SK-N-SH (cell line): ENCODE measurements at places on chromosomes 1 and 21. TPM values are rescaled to one million over a fixed set of nuclear protein-coding genes. Genes with fewer than 3 reads are reported as not detected.

Gene TTC22
- polyA plus RNA-seq: not detected in 2 replicates

Gene TMEM269
- polyA plus RNA-seq: 0.05 and 0.08 TPM in 2 replicates

Gene TRIM58
- polyA plus RNA-seq: 0.13 and 0.35 TPM in 2 replicates

Gene CD34
- 0.59 and 0.62 TPM in 2 replicates for polyA plus RNA-seq

Gene GCSAML
- polyA plus RNA-seq: not detected in 2 replicates

Gene FMO4
- 1.6 and 2.0 TPM in 2 replicates for polyA plus RNA-seq

Gene TAL1
- polyA plus RNA-seq: not detected in 2 replicates

Gene PRELP
- polyA plus RNA-seq: 0.26 and 0.48 TPM in 2 replicates

Gene F5
- under 0.01 TPM in 1 of 2 replicates, not detected in the other for polyA plus RNA-seq

Gene OPRD1
- 0.07 and 0.24 TPM in 2 replicates for polyA plus RNA-seq

DNA sequence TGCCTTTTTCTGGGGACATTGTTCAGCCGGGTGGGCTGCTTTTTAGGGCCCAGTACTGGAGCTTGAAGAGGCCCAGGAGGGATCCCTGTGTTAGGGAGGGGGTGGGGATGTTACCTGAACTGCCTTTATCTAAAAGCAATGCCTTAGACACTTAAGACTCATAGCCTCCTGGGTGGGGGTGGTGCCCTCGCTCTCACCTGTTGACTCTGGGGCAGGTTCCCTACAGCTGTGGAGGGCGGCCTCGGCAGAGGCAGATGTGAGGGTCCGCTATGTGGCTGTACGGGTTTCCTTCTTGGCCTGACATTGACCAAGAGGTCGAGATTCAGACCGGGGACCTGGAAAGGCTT, 716 bp downstream of the INAVA start:
- DNase-seq: no peak

DNA sequence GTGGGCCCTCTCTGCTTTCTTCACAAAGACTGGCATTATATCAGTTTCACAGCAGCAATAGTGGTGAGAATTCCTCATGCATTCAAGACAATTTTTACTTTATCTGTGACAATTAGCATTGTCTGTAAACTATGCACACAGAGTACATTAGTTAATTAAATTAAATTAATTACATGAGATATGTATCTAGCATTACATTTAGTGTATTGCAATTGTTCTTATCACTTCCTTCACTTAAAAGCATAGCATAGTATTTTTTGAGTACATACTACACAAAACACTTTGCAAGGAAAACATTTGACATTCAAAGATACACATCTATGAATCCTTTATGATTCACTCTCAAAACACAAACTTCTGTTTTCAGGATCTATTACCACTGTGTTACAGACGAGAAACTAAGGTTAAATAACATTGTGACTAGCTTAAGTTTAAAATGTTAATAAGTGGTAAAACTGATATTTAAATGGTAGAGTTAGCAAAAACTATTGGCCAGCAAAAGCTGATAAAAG, 1542.6 kb downstream of the PLA2G4A start:
- DNase-seq: peak; percentile 2

- no peak for DNase-seq
Observed at GRCh38 chr1:179095377-179095776, 13.5 kb downstream of the TOR3A start.

DNA sequence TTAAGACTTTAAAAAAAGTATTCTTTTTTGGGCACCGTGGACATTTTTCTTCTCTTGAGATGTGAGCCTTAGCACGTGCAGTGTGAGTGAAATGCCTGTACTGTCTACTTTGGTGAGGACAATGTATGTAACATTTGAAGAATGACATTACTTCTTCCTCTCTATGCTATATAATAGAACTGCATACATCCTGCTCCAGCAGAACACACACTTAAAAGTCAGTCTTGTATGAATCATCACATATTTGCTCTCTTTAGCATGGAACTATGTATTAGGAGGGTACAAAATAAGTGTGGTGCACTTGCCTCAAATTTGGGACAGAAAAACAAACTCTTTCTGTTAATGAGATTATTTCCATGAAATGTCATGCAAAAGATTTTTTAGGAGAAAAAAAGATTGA, 358.4 kb upstream of the SGIP1 start:
- no peak for DNase-seq

DNA sequence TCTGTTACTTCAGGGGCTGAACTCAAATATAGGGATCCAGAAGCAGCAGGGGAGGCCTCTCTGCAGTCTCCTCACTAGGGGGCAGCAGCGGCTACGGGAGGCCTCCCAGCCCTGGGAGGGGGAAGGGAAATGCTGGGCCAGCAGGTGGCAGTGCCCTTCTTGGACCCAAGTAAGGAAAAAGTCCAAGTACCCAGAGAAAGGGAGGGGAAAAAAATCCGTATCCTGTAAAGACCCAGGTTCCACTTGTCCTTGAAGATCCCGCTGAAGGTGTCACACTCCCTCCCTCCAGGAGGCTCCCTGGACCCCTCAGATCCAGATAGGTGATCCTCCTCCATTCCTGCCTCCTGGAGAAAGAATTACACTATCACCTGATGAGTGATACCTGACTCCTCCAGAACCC, 14.1 kb upstream of the NUAK2 start:
- peak; percentile 90 for DNase-seq

DNA sequence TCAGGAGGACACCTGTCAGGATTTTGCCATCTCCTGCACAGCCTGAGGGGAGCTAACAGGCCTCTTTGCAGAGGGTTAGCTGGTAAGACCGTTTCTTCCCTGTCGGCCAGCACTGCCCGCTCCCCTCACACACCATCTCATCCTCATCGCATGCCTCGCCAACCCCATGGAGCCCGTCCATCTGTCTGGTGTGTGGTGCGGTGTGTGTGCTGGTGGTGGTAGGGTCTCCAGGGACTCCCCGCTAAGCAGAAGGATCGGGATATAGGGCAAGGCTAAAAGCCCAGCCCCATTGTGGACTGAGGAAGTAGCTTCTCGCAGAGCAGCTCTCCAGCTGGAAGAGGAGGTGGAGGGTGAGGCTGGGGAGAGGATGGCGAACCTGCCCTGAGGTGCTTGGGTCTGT, 6.8 kb upstream of the SFN start:
- no peak for DNase-seq

- no peak for DNase-seq
Observed at GRCh38 chr1:213986925-213987250, 885 bp upstream of the PROX1 start.

DNA sequence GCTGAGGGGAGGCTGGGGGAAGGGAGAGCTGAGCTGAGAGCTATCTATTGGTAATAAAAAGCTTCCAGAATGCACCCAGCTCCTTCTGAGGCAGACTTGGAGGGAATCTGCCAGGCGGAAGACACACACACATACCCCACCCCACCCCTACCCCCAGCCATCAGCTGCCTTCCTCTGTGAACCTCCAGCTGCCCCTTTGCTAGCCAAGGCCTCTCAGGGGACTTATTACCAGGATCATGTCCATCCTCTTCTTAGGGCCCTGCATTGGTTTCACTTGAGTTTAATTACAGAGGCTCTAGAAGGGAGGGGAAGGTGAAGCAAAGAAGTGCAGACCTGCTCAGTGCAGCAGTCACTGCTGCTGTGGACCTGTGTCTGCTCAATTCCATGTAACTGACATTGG, 156.4 kb downstream of the OMA1 start:
- no peak for DNase-seq

DNA sequence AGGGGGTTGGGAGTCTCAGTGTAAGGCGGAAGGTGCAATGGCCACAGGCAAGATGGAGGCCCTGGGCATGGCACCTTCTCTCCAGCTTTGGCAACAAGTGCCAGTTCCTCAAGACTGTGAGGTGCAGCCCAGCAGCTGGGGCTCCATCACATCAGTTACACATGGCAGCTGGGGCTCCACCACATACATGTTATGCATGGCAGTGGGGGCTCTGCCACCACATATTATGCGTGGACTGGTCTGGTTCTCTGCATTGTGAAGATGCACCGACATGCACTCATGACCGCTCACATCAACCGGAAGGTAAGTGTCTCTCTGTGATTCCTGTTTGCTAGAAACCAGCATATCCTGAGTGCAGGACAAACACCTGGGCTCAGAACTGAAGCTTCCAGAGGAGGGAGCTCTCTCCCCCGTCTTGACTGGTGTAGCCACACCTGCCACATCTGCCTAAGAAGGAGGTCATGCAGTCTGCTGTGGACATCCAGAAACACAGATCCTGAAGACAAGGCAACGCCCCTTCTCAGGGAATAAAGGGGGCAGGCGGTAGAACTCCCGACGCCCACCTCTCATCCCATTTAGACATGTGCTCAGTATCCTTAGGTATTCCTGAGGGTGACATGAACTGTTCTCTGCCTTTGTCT, 104.1 kb upstream of the TMPRSS2 start:
- no peak for DNase-seq

DNA sequence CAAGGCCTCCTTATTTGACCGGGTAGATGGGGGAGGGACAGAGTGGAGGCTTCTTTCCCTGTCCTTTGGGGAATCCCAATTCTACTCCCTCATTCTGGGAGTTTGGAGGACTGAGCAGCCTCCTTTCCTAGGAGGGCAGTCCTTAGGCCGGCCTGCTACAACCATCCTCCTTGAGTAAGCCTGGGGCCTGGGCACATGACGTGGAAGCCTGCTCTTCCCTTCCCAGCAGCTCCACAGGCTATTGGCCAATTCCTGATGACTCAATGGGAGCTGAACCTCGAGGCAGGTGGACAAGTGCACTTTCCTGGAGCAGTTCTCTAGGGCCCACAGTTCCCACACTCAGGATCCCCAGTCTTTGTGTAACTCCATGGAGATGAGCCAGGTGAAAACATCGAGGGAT, 3.1 kb downstream of the KCNA10 start:
- DNase-seq: no peak

- DNase-seq: no peak
Observed at GRCh38 chr1:221089273-221089672, 210.0 kb downstream of the HLX start.

- DNase-seq: no peak
Observed at GRCh38 chr1:176560681-176561080, 97.7 kb downstream of the PAPPA2 start.

GRCh38 chr1:97780884-97781283, 139.9 kb downstream of the DPYD start:
- no peak for DNase-seq

DNA sequence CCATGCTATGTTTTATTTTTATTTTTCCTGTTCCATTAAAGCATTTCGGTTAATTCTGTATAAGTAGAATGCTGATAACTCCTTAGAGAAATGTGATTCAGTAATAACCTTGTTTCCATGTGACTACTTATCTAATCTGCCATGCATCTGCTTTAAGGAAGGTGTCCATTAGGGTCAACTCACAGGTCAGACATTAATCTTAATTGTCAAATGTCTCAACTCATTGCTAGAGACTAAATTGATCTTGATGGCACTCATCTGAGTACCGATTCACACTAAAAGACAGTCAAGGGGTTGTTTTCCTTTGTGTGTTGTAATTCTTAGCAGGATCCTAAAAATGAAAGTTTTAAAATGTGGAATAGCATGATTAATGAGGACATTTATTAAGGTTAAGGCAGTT, 41.8 kb downstream of the ITSN1 start:
- DNase-seq: no peak

- peak; percentile 69 for DNase-seq
Observed at GRCh38 chr1:9615316-9616063, 26.8 kb downstream of the TMEM201 start.

DNA sequence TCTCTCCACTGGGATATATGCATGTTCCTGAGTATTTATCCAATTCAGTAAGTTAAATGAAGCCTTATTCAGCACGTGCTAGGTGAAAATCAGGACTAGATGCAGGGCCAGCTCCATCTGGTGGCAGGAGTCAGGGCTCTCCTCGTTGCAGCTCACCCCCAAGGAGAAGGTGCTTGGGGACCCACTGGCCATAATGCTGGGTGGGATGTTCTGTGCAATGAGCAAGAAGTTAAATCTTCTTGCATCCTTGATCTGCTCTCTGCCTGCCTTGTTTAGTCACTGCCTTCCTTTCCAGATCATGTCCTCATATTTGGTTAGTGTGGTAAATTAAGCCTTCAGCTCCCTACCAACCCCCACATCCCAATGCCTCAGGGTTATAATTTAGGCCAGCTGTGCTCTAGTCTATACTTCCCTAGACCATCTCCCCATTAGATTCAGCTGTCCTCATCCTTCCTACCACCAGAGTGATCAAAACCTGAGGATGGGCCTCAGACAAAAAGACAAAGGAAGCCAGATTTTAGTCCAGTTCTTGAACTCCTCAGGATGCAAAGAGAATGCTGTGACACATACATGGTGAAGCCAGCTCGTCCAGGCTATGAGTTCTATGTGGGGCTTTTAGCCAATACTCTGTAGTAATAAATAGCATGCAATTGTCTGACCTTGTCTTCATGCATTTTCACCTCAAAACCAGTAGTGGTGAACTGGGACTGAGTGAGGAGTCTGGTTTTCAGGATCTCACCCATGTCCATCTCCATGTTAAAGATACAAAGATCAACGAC, 55.9 kb downstream of the SEC16B start:
- peak; percentile 16 for DNase-seq

DNA sequence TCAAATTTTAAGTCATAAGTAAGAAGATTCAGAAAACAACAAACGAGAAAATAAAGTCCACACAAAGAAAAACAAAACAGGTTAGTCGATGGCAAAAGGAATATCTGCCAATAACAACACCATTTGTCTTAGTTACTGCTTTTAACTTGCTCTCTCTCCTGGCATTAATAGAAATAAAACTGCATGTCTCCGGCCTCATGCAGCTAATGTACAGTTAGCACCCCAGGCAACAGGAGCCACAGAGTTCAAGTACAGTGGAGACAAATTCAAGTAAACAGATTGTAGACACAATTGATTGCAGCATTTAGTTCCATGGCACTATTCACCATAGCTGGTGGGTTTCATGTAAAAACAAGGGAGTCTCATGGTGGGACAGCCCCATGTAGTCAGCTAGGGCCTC, 33.5 kb downstream of the SUSD4 start:
- DNase-seq: no peak

DNA sequence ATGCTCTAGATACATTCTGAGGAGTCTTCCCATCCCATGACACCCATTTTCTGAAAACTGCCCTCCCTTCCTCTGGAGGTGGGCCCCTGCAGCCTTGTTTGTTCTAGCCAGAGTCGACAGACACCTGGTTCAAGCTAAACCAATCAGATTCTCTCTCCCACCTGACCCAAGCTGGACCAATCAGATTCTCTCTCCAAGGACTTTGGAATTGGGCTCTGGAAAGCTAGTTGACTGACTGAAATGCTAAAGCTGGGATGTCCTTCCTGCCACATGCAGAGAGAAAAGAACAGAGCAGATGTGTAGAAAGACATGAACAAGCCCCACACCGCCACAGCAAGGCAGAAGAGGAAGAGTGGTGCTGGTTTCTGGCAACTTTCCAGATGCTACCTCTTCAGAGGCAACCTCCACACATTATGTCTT, 24.6 kb downstream of the ASAP3 start:
- DNase-seq: no peak

DNA sequence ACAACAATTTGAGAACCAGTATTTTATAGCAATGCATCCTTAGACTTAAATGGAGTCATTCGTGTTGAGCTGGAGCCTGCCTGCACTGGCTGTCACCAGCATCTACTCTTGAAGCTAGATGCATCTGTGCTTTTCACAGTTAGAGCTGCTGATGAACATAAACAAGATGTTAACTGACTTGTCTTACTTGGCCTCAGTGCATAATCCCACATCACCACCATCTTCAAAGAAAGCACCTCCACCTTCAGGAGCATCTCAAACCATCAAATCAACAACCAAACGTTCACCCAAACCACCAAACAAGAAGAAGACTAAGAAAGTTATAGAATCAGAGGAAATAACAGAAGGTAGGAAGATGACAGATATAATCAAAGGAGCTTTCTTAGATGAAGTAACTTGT, 71.1 kb downstream of the TPR start:
- no peak for DNase-seq

GRCh38 chr1:67642629-67643028, 42.4 kb upstream of the GADD45A start:
- DNase-seq: no peak
